OCI-M1 (cell line): ENCODE measurements at places on chromosomes 6 and 20.

DNA sequence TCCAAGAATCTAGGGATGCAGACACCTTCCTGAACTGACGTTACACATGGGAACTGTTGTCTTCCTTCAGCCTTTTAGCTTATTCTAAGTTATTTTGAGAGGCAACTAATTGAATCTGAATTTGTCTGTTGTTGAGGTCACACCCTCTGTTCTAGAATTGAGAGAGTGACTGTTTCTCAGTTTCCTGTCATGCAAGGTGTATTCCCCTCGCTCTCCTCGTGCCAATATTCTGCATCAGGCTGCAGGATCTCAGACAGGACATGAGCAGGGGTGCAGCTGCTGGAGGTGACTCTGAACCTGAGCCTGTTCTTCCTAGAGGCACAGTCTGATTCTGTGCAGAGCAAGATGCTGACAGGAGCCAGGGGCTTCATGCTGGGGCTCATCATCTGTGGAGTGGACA lies 52.5 kb downstream of the HLA-DPB1 start:
- no peak for DNase-seq

DNA sequence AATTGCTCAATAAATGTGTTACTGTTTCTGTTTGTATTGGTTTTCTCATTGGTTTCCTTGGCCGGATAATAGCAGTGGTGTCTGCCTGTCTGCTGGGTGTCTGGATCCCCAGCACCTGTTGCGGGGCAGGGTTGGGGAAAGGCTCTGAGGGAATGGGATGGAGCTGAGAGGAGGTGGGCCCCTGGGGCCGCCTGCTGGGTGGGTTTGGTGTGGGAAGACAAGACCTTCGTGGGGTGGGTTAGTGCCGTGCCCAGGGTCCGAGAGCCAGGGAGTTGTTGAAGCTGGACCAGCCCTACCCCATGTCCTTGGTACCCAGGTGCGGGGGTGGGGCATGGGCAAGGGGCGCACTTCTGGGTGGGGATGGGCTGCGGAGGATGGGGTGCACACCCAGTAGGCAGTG lies 4.0 kb downstream of the SS18L1 start:
- DNase-seq = no peak

GRCh38 chr6:98384334-98384733 lies 450.0 kb upstream of the POU3F2 start:
- DNase-seq = no peak

DNA sequence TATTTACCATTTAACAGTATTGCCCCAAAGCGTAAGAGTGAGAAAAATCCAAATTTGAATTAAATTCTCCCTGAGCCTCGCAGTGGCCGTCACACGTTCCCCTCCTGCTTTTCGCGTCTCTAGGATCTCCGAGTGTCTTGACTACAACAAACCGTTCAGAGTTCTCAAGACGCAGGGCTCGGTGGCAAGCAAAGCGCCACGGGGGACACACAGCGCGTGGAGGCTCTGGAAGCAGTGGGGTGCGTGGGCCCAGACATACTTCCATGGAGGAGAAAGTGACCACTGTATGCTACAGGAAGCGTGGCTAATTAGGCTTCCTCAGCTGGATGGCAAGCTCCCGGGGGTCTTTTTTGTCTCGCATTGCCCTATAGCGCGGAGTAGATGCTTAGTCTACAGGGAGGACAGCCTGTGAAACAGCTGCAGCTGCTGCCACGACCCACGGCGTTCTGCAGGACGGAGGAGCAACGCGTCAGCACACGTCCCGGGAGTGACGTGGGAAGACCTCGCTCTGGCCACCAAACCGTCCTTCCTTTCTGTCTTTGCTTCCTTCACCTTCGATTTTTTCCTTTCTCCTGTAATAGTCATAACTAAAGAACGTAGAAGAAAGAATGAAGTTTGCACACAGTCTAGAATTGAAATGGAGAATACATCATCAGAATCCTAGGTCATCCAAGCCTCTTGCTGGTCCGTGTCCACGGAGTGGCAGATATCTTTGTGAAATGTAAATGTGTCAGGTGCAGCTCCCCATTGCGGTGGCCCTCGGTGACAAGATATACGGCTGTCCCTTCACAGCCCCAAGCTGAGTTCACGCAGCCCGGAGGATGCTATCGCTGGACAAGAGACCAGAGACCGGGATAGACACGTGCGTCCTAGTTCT lies 104.2 kb upstream of the QKI start:
- no peak for DNase-seq

DNA sequence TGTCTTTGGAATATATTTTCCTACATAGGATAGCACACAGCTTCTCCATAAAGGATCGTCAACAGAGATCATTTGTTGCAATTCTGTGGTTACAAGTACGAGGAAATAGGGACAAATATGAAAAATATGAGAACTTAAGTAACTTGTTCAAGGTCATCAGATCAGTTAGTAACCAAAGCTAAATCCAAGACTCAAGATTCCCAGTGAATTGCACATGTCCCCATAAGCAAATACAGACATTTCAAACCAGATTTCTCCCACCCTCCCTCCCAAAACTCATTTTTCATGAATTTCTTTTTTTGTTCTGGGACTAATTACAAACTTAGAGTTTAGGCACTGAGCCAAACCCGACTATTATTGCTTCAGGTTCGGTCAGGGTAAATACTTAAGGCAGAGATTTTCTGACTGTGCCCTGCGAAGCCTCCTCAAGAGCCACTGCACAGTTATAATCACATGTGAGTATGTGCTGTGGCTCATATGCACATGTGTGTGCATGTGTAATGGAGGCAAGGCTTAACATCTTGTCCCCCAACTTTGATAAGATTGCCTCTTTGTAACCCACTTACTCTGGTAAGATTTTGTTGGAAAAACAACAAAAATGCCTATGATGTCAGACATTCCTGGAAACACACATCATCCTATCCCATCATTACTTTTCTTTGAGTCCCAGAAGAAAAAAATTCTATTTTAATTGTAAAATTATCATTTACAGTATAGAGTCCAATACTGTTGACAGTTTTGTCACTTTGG lies 216.2 kb downstream of the CD83 start:
- no peak for DNase-seq

DNA sequence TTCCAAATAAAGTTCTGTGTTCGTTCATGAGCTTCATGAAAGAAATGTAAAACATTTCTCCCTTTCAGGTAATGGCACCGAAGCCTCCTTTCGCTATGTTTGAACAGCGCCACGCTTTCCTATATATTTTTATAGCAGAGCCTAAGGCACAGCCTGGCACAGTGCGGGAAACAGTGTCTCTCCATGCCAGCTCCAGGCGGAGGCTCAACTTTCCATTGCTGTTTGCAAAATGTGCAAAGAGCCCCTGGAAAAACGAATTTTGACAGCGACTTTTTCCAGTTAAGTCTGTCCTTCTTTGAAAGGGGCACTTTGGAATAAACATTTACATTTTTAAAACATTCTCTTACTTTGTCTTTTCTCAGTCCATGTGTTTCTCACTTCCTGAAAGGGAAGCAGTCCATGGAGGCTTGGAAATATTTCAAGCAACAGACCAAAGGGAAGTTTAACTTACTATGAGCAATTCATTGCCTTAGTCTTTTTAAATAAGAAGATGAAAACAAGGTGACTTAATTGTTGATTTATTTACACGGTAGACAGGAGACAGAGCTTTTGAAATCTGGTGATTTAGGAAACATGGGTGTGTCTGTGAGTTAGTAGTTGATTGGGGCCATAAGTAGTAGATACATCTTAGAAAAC lies 769 bp downstream of the CCN6 start:
- no peak for DNase-seq

DNA sequence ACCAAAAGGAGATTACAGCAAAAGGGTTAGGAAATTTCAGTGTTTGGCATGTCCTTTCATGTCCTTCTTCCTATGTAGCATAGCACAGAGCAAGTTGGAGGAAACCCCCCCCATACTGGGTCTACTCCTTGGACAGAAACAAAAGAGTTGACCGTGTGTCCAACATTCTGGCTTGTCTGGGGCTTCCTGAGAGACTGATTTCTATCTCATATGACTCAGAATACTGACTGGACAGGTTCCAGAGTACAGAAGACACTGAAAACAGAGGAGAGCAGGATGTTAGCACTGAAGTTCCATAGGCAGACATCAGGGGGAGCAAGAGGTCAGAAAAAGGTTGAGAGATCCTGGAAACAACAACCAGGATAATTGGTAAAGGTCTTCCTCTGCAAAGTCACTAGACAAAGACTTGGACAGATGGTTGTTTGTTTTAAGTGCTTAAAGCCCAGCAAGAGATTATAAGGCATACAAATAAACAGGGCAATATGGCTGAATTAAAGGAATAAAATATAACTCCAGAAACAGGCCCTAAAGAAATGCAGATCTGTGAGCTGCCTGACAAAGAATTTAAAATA lies 48.4 kb downstream of the USP49 start:
- peak; percentile 94 for DNase-seq

DNA sequence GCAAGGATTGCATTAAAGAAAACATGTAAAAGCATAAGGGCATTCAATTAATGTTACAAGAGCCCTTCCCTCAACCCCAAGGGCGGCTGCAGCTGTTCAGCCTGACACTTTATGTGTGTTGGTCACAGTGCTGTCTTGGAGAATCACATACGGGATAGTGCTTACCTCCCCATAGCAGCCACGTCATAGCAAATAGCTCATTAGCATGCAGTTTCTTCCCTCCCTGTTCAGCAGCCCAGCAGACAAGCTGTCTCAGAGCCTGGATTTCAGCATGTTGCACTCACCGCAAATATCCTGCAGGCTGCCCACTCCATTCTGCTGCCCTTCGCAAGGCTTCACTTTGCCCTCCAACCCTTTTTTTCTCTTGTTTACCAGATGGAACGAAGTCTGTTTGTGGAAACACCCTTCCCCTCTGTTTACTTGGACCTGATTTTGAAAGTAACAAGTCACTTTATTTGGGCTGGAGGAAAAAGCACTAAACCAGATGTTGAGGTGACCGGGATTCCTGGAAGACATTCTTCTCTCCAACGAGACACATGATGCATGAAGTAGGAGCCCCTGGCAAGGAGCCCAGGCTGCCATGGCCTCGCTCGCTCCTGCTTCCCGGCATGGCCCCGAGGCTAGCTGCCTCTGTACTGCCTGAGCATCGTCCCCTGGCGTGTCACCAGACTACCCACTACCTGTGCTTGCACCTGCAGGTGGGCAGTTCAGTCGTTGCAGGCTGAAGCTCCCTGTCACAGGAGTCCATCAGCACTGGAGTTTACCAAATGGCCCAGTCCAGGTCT lies 151.6 kb upstream of the GMDS start:
- no peak for DNase-seq

- no peak for DNase-seq
Observed at GRCh38 chr6:74199215-74199915, 503.4 kb downstream of the CD109 start.

- DNase-seq = no peak
Observed at GRCh38 chr6:28757429-28758045, 166.2 kb downstream of the TRIM27 start.

GRCh38 chr6:90062667-90063066 lies 168.4 kb downstream of the GJA10 start:
- DNase-seq = no peak

DNA sequence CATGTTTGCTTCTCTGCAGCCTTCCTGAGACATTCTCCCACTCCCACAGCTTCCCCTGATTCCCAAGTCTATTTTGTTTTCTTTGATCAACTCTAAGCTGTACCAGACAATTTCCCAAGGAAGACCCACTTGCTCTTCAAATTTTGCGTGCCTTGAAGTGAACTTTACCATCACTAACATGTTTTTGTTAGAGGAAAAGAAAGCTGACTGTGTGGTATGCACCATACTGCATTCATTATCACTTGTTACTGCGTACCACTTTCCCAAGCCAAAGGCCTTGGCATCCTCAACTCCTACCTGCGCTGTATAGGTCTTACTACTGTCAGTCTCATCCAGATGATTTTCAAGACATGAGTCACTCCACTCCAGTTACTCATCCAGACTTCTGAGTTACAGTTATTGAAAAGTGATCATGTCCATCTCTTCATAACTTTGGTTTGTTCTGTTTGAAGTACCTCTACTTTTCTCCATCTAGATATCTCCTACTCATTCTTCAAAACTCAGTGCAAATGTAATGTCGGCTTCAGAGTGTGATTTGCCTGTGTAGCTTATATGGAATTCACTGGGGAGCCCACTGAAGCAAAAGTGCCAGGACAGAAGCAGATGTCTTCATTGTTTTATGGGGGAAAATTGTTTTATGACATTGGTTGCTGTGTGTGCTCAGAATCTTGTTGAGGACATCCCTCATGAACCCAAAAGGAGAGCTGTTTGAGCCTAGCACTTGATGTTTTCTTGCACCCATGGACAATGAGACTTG lies 5.2 kb downstream of the RPS12 start:
- DNase-seq = peak; percentile 44

DNA sequence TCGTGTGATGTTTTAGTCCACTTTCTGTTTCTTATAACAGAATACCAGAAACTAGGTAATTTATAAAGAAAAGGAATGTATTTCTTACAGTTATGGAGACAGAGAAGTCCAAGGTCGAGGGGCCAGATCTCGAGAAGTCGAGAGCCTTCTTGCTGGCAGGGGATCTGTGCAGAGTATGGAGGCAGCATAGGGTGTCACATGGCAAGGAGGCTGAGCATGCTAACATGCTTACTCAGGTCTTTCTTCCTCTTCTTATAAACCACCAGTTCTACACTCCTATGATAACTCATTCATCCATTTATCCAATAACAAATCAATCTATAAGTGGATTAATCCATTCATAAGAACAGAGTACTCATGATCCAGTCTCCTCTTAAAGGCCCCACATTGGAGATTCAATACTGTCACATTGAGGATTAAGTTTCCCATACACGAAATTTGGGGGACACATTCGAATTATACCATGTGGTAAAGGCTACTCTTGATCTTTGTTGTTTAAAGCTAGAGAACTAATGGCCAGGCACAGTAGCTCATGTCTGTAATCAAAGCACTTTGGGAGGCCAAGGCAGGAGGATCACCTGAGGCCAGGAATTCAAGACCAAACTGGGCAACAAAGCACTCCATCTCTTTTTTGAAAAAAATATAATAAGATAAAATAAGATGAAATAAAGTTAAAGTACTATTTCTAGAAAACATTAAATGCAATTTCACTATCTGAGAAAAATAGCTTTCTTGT lies 2.1 kb downstream of the GOPC start:
- DNase-seq = peak; percentile 62

DNA sequence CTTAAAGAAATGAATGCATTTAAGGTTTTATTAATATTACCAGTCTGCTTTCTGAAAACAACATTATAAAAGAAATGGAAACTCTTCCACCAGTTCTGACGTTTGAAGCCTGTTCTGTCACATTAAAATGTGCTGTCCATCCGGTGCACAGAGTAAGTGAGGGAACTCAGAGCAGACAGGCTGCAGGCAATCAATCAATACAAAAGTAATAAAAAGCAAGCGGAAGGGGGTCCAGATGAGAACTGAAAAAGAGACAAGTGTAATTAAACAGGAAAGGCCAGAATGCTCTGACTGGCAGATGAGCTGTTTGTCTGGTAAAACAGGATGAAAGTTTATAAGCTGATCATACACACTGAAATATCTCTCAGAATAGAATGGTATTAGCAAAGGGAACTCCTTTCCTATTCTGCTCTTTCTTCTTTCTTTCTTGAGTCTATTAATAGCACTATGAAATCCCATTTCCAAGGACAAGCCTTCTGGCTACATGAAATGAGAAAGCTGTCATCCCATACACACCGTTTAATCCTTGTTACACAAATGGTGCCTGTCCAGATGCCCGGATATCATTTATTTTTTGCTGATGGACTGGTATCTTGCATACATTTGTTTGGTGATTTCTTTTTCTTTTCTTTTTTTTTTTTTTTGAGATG lies 94.3 kb downstream of the RAMACL start:
- no peak for DNase-seq

GRCh38 chr6:115969930-115970273 lies 90.8 kb downstream of the FRK start:
- DNase-seq = no peak

- no peak for DNase-seq
Observed at GRCh38 chr6:36737043-36737785, 39.6 kb downstream of the RAB44 start.

- no peak for DNase-seq
Observed at GRCh38 chr6:100592929-100593328, 128.2 kb upstream of the SIM1 start.
